ENCODE measurements at places on chromosomes 5 and 9.

DNA sequence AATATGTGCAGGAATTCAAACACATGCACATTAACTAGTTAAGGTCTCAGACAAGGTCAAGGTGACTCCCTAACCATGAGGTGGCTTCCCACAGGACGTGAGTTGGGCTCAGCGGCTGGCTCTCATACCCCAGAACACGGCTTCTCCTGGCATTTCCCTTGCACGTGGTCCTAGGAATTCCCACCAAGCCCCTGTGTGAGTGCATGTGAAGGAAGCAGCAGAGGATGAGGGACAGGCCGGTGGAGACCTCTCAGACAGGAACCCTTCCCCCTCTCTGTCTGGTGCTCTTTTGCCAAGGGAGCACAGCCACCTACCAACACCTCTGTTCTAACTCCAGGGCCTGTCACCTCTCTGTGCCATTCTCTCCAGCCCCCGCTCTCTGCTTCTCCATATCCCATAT, 271.0 kb downstream of the FSTL4 start:
- DNase-seq, result no peak

DNA sequence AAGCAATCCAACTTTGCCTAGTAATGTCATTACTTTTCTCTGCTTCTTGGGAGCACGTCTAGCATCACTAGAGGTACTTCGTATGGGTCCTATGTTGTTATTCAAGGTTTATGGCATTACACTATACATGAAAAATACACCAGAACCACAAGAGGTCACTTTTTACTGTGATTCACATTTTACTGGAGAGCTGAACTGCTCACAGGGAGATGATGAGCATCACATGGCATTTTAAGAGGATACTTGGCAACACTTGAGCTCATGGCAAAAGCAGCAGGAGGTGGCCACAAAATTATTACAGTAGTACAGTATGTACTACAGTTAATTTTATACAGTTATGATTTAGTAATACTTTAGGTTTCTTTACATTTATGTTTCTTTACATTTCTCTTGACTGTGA, 223.4 kb downstream of the PARP8 start:
- DNase-seq, result no peak

GRCh38 chr9:121842612-121842978, 191.2 kb downstream of the DAB2IP start:
- peak; percentile 60 for DNase-seq

GRCh38 chr5:121982146-121982892, 20.5 kb downstream of the SRFBP1 start:
- peak; percentile 29 for DNase-seq

DNA sequence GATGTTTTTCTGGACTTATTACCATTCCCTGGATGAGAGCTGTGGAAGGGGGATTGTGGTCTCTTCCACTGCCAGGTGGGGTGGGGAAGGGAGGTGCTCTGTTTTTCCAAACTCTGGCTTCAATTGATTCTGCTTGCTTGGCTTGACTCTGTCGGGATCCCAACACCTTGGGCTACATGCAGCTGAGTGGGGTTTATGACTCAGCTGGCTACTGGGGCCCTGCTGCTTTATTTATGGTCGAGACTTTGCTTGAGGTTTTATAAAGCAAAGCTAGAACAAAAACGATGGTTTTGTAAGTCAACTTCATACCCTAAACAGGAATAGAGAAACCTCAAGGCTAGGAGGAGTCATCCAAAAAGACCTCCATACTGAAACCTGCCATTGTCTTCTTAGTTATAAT, 76.3 kb downstream of the AOPEP start:
- peak; percentile 95 for DNase-seq

GRCh38 chr5:36066001-36066539, 612 bp downstream of the UGT3A2 start:
- no peak for DNase-seq

DNA sequence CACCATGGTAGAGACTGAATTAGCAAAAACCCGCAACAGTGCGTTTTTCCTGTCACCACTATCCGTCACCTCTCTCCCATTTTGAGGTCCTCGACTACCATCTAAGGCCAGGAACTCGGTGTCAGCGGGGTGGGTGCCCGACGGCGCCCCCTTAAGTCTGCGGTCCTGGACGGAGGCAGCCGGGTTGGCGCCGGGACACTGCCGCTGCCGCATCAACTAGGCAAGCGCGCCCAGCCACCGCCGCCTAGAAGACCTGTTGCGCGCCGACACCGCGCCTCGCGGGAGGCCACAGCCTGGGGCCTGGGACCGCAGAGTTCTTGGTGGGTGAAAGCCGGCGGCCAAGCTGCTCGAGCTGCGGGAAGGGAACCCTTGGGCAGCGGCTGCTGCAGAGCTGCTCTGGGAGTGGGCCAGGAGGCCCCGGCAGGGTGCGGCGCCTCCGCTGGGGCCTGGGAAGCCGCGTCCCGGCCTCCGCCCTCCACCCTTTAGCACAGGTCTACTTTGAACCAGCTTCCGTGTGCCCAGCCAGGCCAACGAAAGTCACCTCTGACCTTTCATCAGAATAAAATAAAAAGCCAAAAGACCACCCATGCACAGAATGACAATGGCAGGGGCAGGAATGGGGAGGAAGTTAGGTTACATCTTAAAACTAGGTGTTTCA, 3.5 kb downstream of the FOXB2 start:
- DNase-seq, result no peak

DNA sequence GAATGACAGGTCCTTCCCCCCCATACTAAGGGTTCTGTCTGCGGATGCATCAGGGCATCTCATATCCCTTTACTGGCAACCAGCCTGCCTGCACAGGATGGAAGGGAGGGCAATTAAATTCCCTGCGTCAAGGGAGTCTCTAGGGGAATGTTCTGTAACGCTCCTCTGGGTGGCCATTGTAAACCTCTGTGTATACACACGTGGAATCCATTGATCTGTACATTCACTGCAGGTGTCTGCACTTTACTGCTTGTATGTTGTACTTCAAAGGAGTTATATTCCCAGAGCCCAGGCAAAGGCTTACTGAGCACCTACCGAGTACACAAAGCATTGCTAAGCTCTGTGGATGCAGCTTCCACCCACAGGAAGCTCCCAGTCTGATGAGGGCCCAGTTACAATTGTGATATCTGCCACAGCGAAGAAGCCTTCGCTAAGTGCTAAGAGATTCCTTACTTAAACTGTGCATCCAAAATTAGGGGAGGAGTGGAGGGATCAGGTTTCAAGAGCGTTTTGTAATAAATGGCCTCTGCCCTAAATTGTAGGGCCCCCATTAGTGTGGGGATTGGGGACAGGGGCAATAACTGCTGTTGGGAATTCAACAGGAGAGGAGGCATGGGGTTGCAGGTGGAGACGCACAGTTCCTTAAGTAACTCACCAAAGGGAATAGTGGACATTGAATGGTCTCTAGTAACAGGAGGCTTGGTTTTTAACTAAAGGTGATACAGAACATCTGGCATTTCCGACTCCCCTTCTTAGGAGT, 1.5 kb upstream of the RETREG1 start:
- DNase-seq, result no peak
